Hematopoietic multipotent progenitor cell (in vitro differentiated cells): ENCODE measurements at places on chromosomes 5 and 9.

GRCh38 chr9:87178302-87178701 is 231.0 kb upstream of the GAS1 start:
- DNase-seq, result no peak

GRCh38 chr5:76401801-76402250 is 1.3 kb upstream of the IQGAP2 start:
- DNase-seq, result no peak

GRCh38 chr5:143418140-143418866 is 14.8 kb upstream of the NR3C1 start:
- no peak for DNase-seq

- DNase-seq, result no peak
These were observed 7.1 kb downstream of the SNX18 start for GRCh38 chr5:54524704-54525103.

- no peak for DNase-seq
These were observed 108.0 kb upstream of the PTGER4 start for GRCh38 chr5:40571729-40572128.

DNA sequence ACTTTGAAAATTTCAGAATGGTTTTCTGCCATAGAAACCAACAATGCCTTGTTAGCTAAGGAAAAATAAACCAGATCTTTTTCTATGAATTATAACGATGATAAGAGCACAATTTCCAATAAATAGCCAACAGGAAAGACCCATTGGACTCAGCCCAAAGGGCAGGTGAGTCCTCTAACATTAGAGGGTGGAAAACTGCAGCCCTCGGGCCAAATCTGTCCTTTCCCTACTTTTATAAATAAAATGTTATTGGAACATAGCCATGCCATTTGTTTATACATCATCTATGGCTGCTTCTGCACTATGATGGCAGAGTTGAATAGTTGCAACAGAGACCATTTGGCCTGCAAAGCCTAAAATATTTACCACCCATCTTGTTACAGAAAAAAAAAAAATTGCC is 296.1 kb downstream of the FBXL7 start:
- no peak for DNase-seq
